ENCODE measurements at places on chromosomes 1 and 21.

DNA sequence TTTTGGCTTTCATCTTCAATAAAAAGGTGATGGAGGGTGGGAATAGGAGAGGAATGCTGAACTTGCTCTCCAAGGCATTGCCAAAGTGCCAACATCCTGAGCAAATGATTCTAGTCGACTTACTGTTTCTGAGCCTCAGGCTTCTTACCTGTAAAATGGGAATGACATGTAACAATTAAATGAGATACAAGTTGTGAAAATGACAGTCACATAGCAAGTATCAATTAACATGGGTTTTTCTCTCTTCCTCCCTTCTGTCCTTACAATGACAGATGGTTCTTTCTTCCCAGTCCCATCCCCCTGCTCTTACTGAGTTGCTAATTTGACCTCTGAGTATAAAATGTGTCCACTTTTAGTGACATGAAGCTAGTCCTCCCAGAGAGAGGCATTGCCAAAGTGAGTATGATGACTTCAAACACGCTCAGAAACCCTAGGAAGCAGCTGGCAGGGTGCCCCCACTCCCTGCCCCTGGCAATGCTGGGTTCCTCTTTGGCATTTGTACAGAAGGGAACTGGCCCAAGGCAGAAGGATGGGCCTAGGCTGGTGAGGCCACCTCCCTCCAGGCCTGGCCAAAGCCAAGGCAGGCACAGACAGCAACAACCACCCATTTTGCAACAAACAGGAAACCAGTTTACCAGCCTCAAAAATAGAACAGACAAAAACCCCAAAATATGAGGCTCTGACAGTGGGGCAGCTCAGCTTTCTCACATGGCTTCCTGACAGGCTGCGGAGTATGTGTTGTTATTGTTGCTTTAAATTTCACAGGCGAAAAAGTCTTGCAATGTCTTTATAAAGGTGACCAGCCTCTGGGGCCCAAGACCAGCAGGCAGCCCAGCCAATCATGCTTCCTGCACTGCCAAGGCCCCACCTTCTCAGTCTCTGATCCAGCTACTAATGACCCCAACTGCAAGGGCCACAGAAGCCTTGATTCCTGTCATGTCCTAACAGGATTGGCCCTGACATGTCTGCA lies 115.9 kb downstream of the HIVEP3 start:
- DNase-seq, result no peak

DNA sequence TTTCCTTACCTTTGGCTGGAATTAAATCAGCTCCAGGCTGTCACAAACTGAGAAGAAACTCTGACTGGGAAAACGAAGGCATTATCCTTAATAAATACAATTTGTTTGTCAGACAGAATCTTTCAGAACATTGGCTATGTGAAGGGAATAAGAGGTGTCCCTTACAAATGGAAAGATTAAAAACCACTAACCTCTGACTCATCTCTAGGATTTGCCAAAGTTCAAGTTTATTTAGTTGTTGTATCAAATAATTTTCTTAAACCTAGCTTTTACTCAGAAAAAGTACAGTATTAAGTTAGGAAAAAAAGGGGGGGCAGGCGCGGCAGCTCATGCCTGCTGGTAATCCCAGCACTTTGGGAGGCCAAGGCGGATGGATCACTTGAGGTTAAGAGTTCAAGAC lies 15.7 kb downstream of the SERTAD4 start:
- no peak for DNase-seq

GRCh38 chr1:151457911-151458801 lies 1.1 kb downstream of the POGZ start:
- no peak for DNase-seq

DNA sequence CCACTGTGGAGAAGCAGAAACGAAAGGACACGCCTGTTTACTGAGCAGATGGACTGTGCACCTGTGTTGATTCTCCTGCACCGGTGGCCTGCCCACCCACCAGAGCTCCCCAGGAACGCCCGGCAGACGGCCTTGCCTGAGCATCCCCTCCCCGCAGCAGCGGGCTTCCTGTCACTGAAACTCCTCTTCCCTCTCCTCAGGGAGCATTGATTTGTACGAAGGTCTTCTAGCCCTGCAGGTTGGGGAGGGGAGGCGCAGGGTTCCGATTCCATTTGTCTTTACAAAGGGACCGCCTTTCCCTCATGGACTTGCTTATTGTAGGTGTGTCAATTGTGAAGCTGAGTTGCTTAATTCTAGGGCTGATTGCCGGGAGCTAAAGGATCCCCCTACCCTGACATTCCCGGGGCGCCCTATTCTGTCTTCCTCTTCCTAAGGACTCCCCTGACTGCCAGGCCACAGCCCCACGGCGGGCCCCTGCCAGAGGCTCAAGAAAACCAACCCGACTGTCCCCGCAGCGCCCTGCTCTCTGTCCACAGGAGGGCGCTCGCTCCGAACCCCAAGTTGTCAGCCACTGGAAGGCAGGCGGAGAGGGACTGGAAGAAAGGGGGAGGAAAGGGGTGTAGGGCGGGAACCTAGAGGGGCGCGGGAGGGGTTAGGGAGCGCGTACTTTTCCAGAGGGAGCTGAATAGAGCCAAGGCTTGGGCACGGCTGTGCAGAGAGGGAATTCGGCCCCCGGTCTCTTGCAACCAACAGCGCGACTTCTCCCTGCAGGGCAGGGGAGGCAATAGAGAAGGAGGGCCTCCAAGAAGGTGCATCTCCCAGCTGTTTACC lies 2.8 kb downstream of the S100A6 start:
- DNase-seq, result peak; percentile 42

DNA sequence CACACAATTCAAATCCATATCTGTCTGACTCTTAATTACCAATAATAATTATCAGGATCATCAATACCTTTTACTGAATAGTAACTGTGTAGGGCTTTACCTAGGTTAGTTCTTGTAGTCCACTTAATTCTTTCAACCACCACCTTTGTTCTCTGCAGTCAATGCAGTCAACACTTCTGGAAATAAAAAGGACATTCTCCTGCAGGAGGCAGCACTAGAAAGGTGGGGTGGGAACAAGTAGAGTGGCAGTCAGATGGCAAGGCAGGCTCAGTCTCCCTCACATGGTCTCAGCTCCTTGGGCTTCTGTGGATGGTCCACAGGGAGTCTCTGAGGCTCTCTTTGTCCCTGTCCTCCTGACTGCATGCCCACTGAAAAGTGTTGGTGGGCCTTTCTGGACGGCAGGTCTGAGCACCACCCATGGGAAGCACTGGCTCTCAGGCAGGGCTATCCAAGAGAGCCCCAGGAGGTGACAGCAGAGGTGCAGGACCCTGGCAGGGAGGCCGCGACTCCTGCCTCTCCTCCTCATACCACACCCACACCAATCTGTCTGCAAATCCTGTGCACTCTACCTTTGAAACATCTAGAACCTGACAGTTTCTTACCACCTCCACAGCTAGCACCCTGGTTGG lies 237.3 kb downstream of the FOXD2 start:
- no peak for DNase-seq

GRCh38 chr1:25703671-25704266 lies 87.2 kb downstream of the MAN1C1 start:
- DNase-seq, result no peak

DNA sequence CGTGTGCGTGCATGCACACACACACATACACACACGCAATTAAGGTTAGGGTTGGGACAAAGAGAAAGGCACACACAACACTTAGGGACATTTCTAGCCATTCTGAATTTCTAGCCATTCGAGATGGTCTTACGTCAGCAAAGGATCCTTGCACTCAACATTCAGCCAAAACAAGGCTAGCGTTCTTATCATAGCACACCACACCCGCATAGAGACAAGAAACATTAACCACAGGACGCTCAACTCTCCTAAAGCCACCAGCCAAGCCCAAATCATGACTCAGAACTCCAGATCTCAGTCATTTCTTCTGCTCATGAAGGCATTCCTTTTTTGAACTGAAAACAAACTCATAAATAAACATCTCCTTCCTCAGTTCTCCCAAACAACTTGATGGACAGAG lies 106.8 kb downstream of the LMO4 start:
- no peak for DNase-seq

All from kidney epithelial cell (primary cell).